Activated naive CD8-positive, alpha-beta T cell treated with anti-CD3 and anti-CD28 coated beads, Interleukin-2, amount 50 U/mL, for 24 hours (primary cell): ENCODE measurements at places on chromosomes 2 and 18.

GRCh38 chr2:208125251-208125650 lies 927 bp upstream of the CRYGD start:
- no peak for DNase-seq

DNA sequence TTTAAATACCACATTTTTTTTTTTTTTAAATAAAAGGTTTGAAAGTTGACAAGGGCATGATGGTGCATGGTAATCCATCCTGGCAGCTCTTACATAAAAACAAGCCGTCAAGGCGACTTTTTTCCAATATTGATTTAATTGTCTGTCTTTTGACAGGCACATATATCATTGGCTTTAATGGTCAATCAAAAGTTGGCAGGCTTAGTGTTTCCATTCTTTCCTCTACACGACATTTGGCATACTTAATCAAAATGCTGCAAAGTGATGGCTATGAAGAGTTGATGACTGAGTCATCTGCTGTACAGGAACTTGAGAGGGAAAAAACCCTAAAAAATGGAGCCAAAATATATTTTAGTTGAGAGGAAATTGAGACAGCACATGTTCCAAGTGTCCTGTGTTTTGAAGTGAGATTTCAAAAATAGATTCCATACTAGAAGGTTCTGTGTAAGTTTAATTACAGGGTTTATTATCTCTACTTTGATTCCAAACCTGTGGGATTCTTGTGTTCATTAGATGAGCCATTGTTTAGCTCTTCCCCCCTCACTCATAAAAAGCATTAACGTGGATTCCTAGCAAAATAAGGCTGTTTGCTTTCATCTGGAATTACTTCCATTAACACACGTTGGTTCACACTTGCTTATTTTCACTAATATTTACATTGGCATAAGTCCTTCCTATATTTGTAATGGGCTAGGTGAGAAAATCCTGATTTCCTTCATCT lies 3.2 kb downstream of the TSHZ1 start:
- DNase-seq: no peak

DNA sequence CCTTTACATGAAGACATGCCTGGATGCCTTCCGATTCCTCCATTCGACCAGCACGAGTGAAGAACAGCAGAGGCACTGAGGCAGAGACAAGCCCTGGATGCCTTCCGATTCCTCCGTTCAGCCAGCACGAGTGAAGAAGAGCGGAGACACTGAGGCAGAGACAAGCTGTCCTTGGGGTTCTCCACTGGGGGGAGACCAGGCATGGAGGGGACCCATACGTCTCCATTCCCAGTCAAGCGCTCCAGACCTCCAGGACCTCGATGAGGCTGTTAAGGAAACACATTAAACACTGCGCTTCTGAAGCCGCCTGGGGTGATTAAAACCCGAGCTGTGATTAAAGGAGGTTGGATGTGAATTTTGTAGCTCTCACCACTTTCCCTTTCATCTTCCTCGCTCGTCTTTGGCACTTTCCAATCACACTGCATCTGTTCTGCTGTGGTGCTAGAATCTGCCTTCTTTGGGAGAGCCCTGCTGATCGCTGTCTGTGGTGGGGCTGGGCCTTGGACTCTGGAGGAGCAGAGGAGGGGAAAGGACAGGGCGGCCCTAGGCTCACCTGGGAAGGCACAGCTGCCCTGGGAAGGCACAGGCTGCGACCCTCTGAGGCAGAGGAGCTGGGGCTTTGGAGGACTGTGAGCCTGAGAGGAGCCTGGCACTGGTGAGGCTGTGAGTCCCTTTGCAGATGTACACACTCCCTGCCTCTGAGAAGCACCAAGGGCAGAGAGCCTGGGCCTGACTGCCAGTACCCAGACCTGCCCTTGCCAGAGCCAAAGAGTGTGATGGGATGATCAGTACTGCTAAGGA lies 463.1 kb upstream of the HS6ST1 start:
- DNase-seq: no peak

GRCh38 chr18:40152859-40153258 lies 1802.2 kb upstream of the PIK3C3 start:
- no peak for DNase-seq

GRCh38 chr18:68772268-68772667 lies 25.6 kb upstream of the CCDC102B start:
- no peak for DNase-seq

GRCh38 chr18:27608742-27609141 lies 423.6 kb upstream of the CHST9 start:
- DNase-seq: no peak

GRCh38 chr2:224025874-224026273 lies 13.2 kb downstream of the SERPINE2 start:
- DNase-seq: peak; percentile 58

GRCh38 chr2:176171351-176172006 lies 14.4 kb downstream of the HOXD3 start:
- DNase-seq: no peak

DNA sequence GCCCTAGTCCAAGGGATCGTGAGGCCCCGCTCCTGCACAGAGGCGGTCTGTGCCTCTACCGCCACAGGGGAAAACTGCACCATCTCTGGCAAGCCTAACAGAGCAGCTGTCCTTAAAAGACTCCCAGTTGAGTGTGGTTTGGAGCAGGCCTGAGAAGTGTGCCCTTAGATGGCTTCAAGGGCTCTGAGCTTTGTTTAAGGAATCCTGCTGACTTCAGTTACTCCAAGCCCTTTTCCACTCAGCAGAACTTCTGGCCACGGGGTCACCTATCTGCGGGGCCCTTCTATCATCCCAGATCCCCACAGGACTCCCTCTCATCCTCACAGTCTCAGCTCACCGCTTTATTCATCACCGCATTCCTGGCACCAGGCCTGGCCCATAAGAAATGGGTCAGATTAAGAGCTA lies 131.5 kb downstream of the CCDC74A start:
- no peak for DNase-seq

- peak; percentile 10 for DNase-seq
These were observed 84.9 kb downstream of the CMPK2 start for GRCh38 chr2:6780765-6781274.

- no peak for DNase-seq
These were observed 15.5 kb downstream of the DUSP19 start for GRCh38 chr2:183093857-183094657.

- no peak for DNase-seq
These were observed 1.6 kb upstream of the CEP192 start for GRCh38 chr18:12989397-12990122.

DNA sequence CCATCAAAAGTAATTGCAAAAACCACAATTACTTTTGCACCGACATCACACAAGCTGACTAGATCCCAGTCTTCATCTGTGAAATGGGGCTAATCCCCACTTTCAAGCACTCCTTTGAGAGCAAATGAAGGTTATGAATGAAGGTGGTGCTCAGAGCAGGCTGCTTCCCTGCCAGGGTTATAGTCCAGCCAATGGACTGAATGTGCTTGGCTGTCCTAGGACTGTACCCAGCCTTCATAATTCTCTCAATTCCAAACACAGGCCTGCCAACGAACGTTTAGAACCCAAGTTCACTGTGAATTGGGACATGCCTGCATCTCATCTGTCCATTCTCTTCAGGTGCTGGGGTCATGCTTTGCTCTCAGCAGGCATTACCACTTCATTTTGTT lies 27.8 kb upstream of the ICOS start:
- no peak for DNase-seq

DNA sequence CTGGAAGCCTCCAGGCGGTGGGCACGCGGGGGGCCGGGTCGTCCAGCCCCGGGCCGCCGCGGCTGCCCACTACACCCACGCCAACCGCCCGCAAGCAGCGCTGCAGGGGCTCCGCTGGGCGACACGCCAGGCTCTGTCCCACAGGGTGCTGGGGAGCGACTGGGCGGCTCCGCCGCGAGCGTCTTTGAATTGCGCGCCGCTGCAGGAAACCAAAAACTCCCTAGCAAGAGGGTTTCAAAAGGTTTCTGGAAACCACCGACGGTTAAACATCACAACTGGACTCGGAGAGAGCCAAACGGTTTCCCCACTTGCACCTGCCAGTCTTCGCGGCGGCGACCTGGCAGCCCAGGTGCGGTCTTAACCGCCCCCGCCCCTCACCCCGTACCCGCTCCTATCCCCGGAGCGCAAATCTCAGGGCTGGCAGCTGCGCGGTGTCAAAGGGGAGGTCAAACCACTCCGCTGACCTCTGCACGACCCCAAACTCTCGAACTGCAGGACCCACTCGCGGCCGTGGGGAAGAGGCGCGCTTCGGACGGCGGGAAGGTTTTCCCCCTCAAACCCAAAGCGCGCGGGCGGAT lies 1.0 kb downstream of the CXCR4 start:
- peak; percentile 65 for DNase-seq

GRCh38 chr18:28736223-28736622 lies 559.3 kb upstream of the CDH2 start:
- DNase-seq: no peak

- no peak for DNase-seq
These were observed 558.8 kb downstream of the MBD2 start for GRCh38 chr18:53665701-53666100.

DNA sequence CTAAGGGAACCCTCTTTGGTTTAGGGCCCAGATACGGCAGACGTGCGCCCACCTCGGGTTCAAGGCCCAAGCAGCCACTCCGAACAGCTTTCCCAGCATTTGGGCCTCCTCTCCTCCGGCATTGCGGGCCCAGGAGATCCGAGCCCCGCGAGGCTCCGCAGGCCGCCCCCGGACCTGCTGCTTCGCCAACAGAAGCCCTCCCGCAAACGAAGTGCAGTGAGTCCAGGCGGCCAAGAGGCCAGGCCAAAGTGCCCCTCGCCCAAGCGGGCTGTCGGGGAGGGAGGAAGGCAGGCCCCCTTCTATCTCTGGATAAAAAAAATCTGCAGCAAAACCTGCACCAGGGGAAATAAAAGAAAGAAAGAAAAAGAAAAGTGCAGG lies 6.0 kb downstream of the EN1 start:
- DNase-seq: no peak

DNA sequence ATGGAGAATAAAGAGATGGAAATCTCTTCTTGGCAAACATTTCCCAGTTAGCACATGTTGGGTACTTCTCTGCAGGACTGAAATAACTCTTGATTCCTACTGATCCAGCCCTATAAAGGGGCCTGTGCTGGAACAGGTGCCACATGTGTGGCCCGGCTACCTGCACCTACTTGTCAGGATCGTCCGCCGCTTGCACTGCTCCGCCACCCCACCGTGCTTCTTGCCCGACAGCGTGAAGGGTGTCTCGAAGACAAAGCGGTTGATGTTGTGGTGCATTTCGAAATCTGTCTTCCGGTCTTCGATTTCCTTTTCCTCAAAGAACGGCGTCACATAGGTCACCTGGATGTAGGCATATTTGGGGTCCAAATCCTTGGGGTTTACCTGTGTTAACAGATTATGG lies 58.6 kb upstream of the CCDC195 start:
- DNase-seq: no peak

GRCh38 chr18:32802591-32803451 lies 30.0 kb upstream of the KLHL14 start:
- DNase-seq: no peak

DNA sequence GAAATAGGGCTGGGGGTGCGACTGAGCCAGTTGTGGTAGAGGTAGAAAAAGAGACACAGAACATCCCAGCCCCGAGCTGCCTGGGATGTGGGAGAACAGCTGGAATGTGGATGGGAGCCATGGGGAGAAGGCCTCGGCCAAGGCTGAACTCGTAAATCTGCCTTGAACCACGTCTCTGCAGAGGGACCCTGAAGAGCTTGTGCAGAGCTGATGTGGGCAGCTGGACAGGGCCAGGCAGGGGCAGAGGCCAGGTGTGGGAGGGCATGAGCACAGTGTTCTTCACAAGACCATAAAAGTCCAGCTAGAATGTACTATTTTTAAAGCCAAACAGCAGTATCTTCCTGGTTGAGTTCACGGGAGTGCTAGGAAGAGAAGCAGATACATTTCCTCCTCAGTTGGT lies 5.7 kb downstream of the TCF23 start:
- no peak for DNase-seq

DNA sequence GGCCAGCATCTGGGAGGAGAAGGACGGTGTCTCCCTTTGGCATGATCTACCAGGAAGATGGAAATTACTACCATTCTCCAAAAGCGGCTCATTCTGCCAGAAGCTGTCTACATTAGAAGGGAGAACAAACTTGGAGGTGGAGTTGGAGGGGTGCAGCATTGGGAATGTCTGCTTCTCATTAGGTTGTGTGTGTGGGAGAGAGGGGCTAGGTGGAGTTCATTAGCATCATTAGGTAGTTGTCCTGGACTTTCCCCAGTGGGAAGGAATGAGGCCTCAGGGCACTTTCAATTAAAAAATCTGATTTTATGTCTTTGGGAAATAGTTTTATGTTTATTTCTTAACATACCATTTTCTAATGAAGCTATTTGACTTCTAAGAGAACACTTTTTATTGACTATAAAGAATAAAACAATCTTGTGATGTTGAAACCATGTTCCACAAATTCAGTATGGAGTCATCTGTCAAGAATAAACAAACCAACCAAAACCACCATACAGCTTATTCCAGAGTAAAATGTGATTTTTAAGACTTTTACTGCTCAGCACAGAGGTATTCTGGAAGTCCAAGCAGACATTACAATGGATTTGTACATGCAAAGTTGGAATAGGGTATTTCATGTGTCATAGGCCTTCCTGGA lies 60.6 kb downstream of the VAPA start:
- no peak for DNase-seq

- DNase-seq: no peak
These were observed 205.1 kb upstream of the TNP1 start for GRCh38 chr2:217065012-217065290.

- DNase-seq: no peak
These were observed at the start of gene CDKL4 for GRCh38 chr2:39243469-39244123. CDKL4 (minus strand) TSS chr2:39243970.

- no peak for DNase-seq
These were observed 3.1 kb upstream of the MFSD6 start for GRCh38 chr2:190405070-190405469.

GRCh38 chr2:231640641-231641111 lies 48.0 kb downstream of the TEX44 start:
- DNase-seq: no peak

GRCh38 chr2:226526716-226527115 lies 272.9 kb downstream of the IRS1 start:
- no peak for DNase-seq

- no peak for DNase-seq
These were observed 25.0 kb upstream of the PPM1B start for GRCh38 chr2:44143701-44144100.

DNA sequence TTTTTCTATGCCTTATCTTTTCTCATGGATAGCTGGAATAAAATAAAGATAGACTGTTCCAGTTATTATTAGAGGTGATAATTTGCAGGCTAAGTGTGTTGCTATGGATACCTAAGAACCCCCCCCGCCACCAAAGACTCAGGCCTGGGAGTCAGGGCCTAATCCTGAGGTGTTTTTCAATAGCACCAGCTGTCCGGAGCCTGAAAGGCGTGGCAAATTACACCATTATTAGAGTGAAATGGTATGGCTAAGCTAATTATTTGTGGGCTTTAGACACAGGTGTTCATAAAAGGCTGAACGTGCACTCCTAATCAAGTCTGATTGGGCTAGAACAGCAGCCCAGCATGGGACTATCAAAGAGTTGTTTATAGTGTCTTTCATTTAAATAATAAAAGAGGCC lies 293.2 kb upstream of the DCC start:
- DNase-seq: no peak

DNA sequence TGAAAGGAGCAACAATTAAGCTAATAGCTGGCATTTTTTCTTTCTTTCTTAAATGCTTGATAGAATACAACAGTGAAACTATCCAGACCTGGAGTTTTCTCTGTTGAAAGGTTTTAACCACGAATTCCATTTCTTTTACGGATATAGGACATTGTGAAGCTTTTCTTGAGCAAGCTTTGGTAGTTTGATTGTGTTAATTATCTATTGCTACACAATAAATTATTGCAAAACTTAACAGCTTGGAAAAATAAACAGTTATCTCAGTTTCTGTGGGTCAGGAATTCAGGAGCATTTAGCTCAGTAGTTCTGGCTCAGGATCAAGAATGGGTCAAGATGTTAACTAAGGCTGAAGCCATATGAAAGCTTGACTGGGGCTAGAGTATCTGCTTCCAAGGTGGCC lies 11.7 kb downstream of the PHOSPHO2 start:
- no peak for DNase-seq
